Stimulated activated CD8-positive, alpha-beta memory T cell treated with anti-CD3 and anti-CD28 coated beads, Interleukin-4, amount 100 ng/mL, for 48 hours (primary cell): ENCODE measurements at places on chromosomes 2 and 18.

GRCh38 chr2:29881089-29881730 lies 40.2 kb downstream of the ALK start:
- no peak for DNase-seq

- DNase-seq = peak; percentile 21
These were observed 1.1 kb upstream of the CFLAR start for GRCh38 chr2:201114846-201115245.

DNA sequence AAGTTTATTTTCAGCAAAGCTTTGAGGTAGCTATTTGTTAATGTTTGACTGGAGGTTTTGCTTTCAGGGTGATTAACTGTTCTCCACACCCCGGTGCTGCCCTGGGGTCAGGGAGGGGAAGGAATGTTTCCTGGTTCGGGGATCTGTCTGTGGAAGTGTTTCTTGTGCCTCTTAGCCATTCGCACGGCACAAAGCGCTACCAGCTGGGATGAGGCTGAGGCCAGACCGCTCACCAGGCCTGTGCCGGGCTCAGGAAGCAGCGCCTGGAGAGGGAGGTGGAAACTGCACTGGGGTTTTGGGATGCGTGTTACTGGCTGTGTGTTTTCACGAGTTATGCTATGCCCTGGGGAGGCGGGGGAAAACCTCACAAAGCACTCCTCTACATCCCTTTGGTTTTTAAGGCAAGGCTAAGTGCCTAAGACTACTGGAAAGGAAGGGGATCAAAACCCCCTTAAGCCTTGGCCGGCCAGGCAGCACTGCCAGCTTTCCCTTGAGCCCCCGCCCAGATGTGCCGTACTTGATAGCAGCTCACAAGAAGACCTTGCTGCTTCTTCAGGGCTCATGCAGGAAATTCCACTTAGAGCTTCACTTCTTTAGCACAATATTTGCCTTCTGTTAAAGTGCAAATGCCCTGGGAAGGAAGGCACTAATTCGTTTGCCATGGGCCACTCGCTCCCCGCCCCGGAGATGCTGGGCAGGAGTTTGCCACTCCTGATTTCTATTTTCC lies 65.7 kb upstream of the CNGA3 start:
- no peak for DNase-seq

- DNase-seq = no peak
These were observed 17.4 kb upstream of the AP1S3 start for GRCh38 chr2:223854741-223855140.

DNA sequence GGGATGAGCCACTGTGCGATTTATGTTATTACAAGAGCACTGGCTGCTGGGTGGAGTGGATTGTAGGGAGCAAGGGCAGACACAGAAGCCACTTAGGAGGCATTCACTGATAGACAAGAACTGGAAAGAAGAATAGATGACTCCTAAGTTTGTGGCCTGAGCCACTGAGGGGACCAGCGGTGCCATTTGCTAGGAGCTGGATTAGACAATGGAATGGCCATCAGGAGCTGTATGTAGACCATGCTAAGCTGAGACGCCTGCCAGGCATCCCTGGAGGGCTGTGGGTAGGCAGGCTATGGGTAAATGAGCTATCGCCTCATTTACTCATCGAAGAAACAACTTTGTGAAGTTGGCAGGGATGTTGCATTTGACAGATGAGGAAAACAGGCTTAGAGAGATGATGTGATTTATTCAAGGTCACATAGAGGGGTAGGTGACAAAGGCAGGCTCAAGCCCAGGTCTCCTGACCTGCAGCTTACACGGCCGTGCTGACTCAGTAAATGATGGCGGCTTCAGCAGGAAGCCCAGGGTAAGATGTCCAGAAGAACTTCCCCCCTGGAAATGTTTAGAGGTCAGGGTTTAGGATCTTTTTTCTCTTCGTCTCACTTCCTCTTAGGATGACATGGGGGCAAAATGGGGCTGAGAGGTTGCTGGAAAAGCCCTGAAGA lies 2.8 kb downstream of the MFSD2B start:
- no peak for DNase-seq

- peak; percentile 52 for DNase-seq
These were observed 5.1 kb downstream of the FIGLA start for GRCh38 chr2:70785137-70785911.

- DNase-seq = no peak
These were observed 2.5 kb downstream of the KLF7 start for GRCh38 chr2:207163053-207163755.

DNA sequence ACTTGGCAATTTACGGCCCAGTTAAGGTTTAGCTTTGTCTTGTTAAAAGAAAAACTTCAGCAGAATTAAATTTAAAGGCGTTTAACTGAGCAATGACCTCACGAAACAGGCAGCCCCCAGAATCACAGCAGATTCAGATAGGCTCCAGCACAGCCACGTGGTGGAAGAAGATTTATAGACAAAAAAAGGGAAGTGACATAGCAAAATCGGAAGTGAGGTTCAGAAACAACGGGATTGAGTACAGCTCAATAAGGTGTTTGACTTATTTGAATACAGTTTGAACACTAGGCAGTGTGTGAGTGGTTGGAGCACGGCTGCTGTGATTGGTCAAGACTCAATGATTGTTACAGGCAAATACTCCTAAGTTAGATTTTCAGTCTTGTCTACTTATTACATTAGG lies 79.8 kb downstream of the MOGAT1 start:
- DNase-seq = no peak

GRCh38 chr2:240799033-240799820 lies 20.8 kb downstream of the KIF1A start:
- no peak for DNase-seq

DNA sequence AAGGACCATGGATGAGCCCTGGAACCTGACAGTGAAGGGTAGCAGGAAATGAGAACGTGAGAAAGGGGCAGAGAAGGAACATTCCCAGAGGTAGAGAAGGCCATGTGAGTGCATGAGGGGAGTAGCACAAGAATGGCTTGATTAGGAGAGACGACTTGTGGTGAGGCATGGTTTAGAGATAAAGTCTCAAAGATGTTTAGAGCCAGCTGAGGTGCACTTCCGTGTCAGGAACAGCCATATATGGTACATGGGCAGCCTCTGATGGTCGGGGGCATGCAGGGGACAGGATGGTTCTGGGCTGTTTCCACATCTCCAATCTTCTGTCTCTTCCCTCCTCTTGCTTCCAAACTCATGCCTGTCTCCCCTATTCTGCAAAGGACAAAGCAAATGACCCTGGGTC lies 28.8 kb upstream of the EFEMP1 start:
- no peak for DNase-seq

- DNase-seq = no peak
These were observed 35.7 kb upstream of the SLC8A1 start for GRCh38 chr2:40487602-40488001.

DNA sequence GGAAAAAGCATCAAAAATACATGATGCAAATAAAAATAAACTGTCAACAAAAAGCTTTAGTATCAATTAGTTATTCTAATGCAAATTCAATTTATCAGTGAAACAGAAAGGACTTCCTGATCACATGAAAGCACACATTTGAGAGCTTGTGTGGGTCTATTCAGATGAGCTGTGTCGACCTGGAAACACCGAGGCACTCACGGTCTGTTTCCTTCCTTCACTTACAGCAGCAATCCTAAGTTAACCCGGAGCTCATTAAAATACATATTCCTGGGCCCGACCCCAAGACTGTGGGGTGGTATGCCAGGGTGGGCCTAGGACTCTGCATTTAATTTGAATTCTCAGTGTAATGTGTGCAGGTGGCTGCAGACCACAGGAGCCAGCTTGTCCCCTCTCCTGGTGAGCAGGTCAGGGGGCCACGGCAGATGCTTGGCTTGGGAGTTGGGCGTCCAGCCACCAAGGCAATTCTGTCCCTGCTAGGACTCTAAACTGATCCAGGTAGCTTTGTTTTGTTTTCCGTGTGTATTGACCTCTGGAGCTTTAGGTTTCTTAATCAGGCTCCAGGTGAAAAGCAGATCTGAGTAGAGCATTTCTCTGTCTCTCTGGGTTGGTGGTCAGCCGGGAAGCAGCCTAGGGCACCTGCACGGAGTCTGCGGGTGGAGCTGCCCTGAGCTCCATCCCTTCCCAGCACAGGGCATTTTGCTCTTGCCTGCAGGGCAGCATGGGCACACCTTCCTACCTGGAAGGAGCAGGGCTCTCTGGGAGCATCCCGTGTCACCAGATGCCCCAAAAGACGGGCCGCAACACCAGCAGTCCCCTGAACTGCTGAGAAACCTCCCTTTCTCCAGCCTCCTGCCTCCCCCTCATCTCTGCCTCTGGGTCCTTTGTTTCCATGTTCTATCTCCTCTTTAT lies 9.0 kb downstream of the MBP start:
- peak; percentile 27 for DNase-seq

- DNase-seq = no peak
These were observed 955.8 kb upstream of the LRRTM1 start for GRCh38 chr2:81260320-81260719.

- DNase-seq = no peak
These were observed 19.8 kb downstream of the CCT7 start for GRCh38 chr2:73253901-73254300.

DNA sequence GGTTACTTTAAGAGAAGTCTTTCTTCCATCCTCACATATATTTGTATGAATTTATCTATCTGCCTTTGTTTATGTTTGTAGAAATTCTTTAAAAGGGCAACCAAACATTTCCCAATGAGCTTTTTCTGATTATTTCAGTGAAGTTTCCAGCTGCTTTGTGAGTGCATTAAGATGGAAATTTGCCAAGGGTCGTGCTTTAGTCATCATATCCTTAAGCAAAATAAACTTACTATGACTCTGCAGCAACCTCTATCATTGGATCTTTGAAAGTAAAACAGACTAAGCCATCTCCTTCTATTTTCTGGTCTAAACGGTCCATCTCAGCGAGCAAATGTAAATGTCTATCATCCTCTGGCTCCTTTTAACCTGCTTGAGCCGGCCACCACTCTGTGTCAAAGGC lies 489.3 kb downstream of the SOX11 start:
- no peak for DNase-seq

DNA sequence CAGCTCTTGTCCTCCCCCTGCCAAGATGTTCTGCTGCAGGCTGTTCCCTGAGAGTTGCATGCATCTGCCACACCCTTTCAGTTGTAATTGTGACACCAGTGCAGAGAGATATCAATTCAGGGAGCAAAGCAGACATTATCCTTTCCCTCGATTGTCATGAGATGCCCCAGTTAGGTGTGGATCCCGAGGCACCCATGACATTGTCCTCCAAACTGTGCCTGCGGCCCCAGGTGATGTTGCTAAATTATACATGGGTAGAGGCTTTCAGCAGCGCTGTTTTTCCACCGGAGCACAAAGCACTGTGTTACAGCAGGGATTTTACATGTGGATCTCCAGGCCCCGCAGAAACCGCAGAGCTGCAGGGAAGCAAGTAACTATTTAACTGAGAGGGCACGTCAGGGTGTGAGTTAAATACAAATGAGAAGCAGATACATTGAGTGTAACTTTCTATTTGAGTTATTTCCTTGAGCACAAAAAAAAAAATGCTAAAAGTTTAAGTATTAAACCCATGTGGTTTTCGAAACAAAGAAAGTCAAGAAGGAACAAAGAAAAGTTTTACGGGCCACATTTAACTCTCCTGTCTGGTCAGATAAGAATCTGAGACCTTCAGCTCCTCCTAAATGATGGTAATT lies 90.3 kb upstream of the BCL2L11 start:
- no peak for DNase-seq

DNA sequence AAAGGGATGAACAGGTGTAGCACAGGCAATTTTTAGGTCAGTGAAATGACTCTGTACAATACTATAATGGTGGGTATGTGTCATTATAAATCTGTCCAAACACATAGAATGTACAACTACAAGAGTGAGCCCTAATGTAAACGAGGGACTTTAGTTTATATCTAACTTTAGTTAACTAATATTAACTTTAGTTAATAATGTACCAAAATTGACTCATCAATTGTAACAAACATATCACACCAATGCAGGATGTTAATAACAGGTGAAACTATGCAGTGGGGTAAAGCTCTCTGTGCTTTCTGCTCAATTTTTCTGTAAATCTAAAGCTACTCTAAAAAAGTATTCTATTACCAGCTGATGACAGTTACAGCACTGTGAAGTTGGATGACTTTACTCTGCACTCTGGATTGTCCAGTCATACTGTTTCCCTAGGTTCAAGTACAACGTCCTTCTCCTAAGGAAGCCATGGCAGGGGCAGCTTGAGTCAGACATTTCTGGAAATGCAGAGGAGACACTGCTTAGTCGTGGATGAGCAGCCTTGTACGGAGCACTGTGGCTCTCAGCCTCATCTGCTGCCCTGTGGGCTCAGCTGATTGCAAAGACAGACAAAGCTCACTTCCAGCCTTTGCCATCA lies 26.1 kb downstream of the TGFA start:
- DNase-seq = no peak

DNA sequence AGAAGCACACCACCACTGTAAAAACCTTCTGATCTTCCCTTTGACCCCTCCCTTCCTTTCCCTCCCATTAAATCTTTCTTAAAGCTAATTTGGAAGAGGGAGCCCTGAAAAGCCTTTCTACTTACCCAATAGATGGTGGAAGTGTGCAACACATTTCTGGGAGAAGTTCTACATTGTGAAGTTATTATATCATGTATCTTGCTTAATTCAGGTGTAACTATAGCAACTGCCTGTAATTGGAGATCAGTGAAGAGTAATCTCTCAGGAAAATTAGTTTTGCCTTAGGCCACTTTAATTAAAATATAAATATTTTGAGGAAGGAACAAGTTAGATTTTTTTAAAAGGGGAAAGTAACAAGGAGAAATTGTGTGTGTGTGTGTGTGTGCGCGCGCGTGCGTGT lies 266.0 kb downstream of the SH3BP4 start:
- no peak for DNase-seq

DNA sequence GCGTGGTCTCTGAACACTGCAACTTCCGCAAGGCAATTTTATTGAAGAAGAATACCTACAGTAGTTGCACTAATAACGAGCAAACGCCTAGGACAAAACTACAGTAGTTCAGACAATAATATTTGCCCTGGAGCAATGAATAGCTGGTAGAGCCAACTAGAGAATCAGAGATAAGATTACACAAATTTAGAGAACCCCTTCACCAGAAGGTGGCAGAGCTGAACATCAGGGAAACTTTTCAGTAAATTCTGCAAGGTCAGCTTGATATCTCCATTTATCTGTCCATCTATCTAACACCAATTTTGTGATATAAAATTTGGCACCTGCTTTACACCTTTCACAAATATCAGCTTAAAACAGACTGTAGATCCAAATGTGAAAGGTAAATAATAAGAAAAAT lies 43.8 kb downstream of the CDH19 start:
- DNase-seq = no peak

DNA sequence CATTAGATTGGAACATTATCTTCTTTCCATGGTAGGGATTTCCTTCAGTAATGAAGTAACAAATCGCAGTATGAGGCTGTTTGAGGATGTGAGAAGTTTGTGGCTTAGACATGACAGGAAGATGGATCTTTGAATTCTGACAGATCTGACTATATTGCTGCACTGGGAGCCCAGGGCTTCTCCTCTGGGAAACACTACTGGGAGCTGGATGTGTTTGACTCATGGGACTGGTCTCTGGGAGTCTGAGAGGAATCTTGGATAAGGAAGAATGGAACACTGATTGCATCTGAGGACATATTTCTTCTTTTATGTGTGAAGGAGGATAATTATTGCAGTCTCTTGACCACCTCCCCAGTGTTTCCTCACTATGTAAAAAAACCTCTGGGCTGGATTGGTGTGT lies 77.2 kb upstream of the ST6GAL2 start:
- DNase-seq = no peak
